Stimulated activated memory B cell treated with anti-CD40 and anti-IgM and Interleukin-4, amounts not matched to agents 10 μg/mL and 1 μg/mL and 100 μg/mL, for 72 hours (primary cell): ENCODE measurements at places on chromosomes 11 and 22.

DNA sequence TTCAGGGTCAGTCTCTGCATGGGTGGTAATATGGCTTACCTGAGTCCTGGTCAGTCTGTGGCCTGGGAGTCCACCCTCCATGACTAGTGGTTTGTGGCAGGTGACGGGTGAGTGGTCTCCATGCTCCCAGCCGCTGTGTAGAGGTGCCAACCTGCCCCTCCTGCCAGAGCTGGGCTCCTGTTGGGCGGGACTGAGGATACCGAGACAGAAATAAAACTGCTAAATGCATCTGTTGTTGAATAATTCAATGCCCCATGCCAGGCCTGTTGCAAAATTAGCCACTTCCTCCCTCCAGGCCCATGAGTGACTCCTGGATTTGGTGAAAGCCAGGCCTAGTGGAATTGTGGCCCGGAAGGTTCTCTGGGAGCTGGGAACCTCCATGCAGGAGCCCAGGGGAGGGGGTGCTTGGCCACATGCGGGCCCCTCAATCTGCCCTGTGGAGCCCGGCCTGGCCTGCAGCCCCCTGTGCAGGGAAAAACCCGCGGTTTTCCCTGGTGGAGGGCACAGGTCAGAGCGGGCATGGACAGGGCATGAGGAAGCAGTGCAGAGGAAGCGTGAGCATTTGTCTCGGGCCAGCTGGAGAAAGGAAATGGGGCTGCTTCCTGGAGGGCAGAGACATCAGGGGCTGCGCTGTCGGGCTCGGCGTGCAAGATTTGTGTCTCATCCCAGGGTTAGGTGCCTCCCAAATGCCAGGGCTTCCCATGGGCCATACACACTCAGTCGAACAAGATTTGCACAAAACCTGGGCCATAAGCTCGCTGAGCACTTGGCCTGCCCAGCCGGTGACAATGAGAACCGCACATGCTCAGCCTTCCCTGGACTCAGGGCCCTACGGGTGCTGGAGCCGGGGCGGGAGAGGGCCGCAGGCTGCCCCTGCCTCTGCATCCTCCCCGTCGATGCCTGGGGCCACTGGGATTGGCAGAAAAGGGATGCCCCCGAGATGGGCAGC, 66.9 kb downstream of the KCNQ1 start:
- H3K27me3 ChIP-seq = no peaks in the 10 kb centered on the region
- peaks cover 43% of the 10 kb centered on the region for H3K4me1 ChIP-seq
- peak overlapping the region; percentile 32 for H3K27ac ChIP-seq
- no peak for ATAC-seq
- no peaks in the 10 kb centered on the region for H3K36me3 ChIP-seq

- H3K4me3 ChIP-seq = no peak overlapping the region
- no peaks in the 10 kb centered on the region for H3K36me3 ChIP-seq
- no peak for ATAC-seq
- H3K27me3 ChIP-seq = no peaks in the 10 kb centered on the region
- peaks cover 58% of the 10 kb centered on the region for H3K4me1 ChIP-seq
Measured at GRCh38 chr22:35375031-35375430, 5.9 kb upstream of the HMOX1 start.

- peaks cover 52% of the 10 kb centered on the region for H3K4me1 ChIP-seq
- no peak for ATAC-seq
- peak overlapping the region; percentile 86 for H3K4me3 ChIP-seq
- peak overlapping the region; percentile 93 for H3K27ac ChIP-seq
- peaks cover 40% of the 10 kb centered on the region for H3K36me3 ChIP-seq
- no peaks in the 10 kb centered on the region for H3K27me3 ChIP-seq
Measured at GRCh38 chr22:46286941-46287872, 9.5 kb upstream of the GTSE1 start.

- peaks cover 8% of the 10 kb centered on the region for H3K27me3 ChIP-seq
- no peak overlapping the region for H3K27ac ChIP-seq
- no peaks in the 10 kb centered on the region for H3K36me3 ChIP-seq
- no peak overlapping the region for H3K4me3 ChIP-seq
Measured at GRCh38 chr11:117654281-117655255, 142.4 kb downstream of the DSCAML1 start.

GRCh38 chr11:76005756-76006155, 190.7 kb downstream of the UVRAG start:
- H3K4me1 ChIP-seq = no peaks in the 10 kb centered on the region
- ATAC-seq = no peak
- no peak overlapping the region for H3K27ac ChIP-seq
- H3K36me3 ChIP-seq = peaks cover 72% of the 10 kb centered on the region
- H3K27me3 ChIP-seq = no peaks in the 10 kb centered on the region

GRCh38 chr22:43567691-43568324, 156.0 kb downstream of the MPPED1 start:
- H3K27ac ChIP-seq = no peak overlapping the region
- no peak overlapping the region for H3K4me3 ChIP-seq
- peaks cover 5% of the 10 kb centered on the region for H3K27me3 ChIP-seq
- no peaks in the 10 kb centered on the region for H3K36me3 ChIP-seq
- ATAC-seq = no peak

DNA sequence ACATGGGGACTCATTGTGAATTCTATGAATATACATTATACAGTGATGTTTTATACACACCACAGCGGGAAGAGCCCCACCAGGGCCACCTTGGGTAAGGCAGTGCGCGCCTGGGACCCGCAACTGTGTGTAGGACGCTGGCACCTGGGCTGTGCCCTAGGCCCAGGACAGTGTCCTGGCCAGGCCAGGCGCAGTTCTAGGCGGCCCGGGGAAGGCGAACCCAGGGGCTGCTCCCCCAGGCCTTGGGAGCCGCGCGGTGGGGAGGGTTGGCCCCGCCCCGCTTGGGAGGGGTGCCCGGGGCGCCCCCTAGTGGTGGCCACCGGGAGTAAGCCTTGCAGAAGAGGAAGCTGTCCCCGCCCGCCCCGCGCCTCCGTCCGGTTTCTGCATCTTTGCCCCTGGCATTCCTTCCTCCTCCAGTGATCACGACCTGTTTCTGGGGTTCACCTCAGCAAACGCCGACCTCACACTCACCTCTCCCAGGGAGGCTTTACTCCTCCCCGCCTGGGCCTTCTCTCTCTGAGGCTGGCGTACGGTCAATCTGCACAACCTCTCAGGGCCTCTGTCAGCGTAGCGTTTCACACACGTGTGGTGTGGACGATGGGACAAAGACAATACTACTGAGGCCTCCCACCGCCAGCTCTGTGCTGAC, 9.5 kb upstream of the EHD1 start:
- no peaks in the 10 kb centered on the region for H3K27me3 ChIP-seq
- H3K4me1 ChIP-seq = peaks cover 55% of the 10 kb centered on the region
- peak overlapping the region; percentile 82 for H3K27ac ChIP-seq
- peak overlapping the region; percentile 77 for H3K4me3 ChIP-seq

- peak overlapping the region; percentile 86 for H3K27ac ChIP-seq
- H3K36me3 ChIP-seq = peaks cover 6% of the 10 kb centered on the region
Measured at GRCh38 chr11:110027627-110028371, 65.4 kb upstream of the ZC3H12C start.

DNA sequence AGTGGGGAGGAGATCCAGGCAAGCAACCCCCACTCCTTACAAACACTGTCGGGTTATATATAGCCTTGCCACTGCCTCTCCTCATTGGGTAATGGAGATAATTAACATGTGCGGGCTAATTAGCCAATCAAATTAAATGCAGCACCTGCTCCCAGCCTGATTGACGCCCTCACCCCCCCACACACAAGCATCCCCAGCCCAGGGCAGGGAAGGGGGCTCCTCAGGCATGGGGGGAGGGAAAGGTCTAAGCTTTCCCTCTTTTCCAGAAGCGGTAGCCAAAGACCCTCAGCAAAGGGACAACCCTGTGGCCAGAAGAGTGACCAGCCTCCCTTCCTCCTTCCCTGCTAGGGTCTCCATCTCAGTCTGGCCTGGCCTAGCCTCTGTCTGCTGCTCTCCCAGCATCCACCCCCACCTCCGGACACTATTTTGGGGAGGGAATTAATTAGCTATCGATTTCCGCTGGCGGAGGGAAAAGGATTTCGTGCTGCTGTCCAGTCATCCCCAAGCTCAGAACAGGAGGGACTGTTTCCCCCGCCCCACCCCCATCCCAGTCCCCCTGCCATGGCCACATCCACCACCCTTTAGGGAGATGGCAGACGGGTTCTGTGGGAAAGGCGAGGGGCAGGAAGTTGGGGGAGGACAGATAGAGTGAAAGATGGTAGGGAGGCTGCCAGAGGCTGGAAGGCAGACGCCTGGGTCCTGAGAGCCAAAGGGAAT, 7.1 kb downstream of the NRXN2 start:
- ATAC-seq = no peak
- no peak overlapping the region for H3K4me3 ChIP-seq
- no peaks in the 10 kb centered on the region for H3K36me3 ChIP-seq
- peaks cover 88% of the 10 kb centered on the region for H3K27me3 ChIP-seq
- no peak overlapping the region for H3K27ac ChIP-seq
- H3K4me1 ChIP-seq = peaks cover 40% of the 10 kb centered on the region

GRCh38 chr11:64558065-64558745, 32.8 kb upstream of the SLC22A12 start:
- peaks cover 18% of the 10 kb centered on the region for H3K4me1 ChIP-seq
- no peaks in the 10 kb centered on the region for H3K36me3 ChIP-seq
- H3K27me3 ChIP-seq = peaks cover 47% of the 10 kb centered on the region
- no peak overlapping the region for H3K4me3 ChIP-seq

- no peak overlapping the region for H3K4me3 ChIP-seq
- no peak overlapping the region for H3K27ac ChIP-seq
- peaks cover 12% of the 10 kb centered on the region for H3K4me1 ChIP-seq
- H3K36me3 ChIP-seq = peaks cover 18% of the 10 kb centered on the region
Measured at GRCh38 chr11:61810671-61811175, 6.1 kb downstream of the FADS1 start.

GRCh38 chr22:39926753-39927152, 25.9 kb downstream of the GRAP2 start:
- no peak overlapping the region for H3K27ac ChIP-seq
- peaks cover 17% of the 10 kb centered on the region for H3K4me1 ChIP-seq
- H3K27me3 ChIP-seq = peaks cover 7% of the 10 kb centered on the region
- no peak for ATAC-seq

DNA sequence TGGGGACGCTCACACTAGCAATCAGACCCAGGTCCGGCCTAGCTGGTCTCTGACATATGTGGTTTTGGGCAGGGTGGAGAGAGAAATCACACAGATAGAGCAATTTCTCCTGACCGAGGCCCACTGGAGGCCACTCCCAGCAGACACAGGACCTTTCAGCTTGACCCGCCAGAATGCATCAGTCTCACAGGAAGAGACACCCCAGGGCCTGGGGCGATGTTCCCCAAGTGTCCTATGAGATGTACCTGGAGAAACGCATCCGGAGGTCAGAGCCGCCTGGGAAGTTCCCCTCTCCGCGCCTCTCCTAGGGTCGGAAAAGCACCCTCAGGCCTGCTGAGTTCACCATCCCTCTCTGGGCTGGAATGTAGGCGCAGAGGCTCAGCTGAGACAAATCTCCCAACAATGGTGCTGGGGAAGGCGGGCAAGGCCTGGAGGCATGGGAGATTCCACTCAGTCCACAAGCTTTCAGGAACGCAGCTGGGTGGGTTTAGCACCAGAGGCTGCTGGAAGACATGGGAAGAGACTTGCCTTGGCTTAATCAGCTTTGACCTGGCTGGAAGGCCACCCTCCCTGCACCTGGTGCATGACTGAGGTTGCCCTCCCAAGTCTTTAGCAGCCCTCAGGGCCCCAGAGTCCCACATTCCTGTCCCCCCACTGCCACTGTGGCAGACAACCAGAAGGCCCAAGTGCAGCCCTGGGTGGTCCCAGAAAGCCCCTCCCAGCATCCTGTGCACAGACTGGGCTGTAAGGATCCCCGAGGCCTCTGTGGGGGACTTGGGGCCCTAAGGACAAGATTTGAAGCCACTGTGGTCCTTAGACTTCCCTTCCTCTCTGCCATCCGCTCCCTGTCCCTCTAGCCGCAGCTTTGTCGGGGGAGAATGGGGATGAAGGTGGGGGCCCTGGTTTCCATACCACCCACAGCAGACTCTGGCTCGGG, 57.5 kb downstream of the RTL6 start:
- H3K27me3 ChIP-seq = peaks cover 54% of the 10 kb centered on the region
- no peak overlapping the region for H3K4me3 ChIP-seq
- no peak for ATAC-seq
- H3K27ac ChIP-seq = no peak overlapping the region

DNA sequence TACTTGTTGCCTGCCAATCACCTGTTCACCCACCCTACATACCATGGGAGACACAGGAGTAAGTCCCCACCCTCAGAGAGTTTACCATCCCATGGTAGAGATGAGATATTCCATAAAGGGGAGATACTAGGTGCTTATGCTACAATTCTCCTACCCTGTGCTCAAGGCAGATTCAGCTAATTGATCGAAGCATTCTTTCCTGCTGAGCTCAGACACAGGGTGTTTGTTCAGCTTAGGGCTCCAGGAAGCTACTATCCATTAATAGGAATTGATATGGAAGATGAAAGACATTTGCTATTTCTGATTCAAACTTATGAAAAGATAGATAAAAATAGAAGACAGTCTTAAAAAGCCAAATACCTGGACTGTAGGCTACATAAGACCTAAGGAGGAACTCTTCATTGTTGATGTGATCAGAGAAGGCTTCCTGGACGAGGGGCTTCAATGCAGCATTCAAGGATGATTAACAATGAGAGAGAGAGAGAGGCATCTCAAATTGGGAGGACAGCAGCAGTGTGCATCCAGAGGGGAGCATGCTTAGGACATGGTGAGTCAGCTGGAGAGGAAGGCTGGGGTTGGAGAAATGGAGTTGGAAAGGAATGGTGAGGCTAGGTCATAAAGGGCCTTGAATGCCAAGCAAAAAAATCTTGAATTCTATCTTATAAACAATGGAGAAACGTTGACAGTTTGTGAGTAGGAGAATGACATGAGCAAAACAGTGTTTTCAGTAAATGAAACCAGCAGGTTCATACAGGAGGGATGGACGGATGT, 15.0 kb downstream of the SYT13 start:
- H3K27ac ChIP-seq = no peak overlapping the region
- H3K4me3 ChIP-seq = no peak overlapping the region
- no peaks in the 10 kb centered on the region for H3K36me3 ChIP-seq

- no peak for ATAC-seq
- H3K4me3 ChIP-seq = no peak overlapping the region
- H3K27ac ChIP-seq = no peak overlapping the region
Measured at GRCh38 chr11:134361661-134362060, 29.9 kb downstream of the GLB1L2 start.

DNA sequence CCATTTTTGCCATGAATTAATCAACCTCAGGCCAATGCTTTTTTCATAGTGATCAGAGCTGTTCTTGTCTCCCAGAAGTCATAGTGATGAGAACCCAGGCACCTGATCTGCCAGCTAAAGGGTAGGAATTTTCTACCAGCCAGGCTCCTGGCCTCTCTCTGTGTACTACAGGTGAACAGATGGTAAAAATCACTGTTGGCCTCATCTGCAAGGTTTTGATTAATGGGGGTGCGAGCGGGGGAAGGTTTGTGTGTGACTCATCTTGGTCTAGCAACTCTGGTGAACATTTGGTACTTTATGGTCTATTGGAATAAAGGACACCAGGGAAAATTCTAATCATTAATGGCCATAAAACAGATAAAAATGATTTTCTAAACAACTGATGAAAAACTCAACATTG, 14.4 kb upstream of the APOL4 start:
- H3K4me3 ChIP-seq = no peak overlapping the region
- no peaks in the 10 kb centered on the region for H3K36me3 ChIP-seq
- no peak overlapping the region for H3K27ac ChIP-seq
